ENCODE measurements at places on chromosomes 2 and 18.

GRCh38 chr18:73549236-73549635 is 598.4 kb downstream of the FBXO15 start:
- no peak for DNase-seq

- DNase-seq, result no peak
Observed at GRCh38 chr2:150043172-150043500, 444.3 kb downstream of the RND3 start.

- no peak for DNase-seq
Observed at GRCh38 chr2:150369862-150370261, 117.6 kb downstream of the RND3 start.

- DNase-seq, result no peak
Observed at GRCh38 chr18:41695441-41695840, 259.6 kb upstream of the PIK3C3 start.

GRCh38 chr2:217912098-217913024 is 90.4 kb downstream of the TNS1 start:
- no peak for DNase-seq

DNA sequence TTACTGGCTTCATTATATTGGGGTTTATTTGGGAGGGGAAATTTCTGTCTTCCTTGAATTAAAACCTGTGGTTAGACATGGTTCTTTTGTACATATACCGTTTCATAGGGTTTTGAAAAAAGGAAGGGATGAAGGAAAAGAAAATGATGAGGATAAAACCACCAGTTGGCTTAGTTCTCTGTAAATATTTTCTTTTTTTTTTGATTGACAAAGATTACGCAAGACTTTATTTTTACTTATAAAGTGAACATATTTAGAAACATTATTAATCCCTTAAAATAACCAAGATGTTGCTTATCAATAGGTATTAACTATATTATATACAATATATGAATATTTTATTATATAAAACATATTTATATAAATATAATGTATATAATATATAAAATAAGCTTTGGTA is 45.1 kb upstream of the TUBA3E start:
- DNase-seq, result no peak

GRCh38 chr2:231364961-231365810 is 30.3 kb upstream of the B3GNT7 start:
- no peak for DNase-seq

DNA sequence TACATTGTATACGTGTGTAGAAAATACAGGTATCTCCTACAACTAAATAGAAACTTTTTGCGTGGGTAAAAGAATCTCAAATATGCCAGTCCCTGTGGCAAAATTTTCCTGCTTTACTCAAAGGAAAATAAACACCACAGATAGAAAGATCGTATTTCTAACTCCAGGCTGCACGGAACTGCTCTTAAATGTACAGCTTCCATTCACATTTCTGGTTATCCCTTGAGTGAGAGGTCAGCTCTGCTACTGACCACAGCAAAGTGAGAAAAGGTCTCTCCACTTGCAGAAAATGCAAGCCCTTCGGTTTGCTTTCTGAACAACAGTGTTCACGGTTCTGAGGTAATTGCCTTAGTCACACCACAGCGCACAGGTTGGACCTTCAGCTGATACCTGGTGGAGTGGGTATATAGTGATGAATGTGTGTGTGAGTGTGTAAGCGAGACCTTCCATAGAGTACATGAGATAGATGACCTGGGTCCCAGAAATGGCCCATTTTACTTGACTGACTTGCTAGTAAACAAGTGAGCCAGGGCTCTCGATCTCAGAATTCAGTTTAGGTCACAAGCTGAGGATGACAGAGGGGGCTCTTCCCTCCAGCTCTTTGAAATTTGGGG is 52.1 kb downstream of the ALPK2 start:
- DNase-seq, result no peak

DNA sequence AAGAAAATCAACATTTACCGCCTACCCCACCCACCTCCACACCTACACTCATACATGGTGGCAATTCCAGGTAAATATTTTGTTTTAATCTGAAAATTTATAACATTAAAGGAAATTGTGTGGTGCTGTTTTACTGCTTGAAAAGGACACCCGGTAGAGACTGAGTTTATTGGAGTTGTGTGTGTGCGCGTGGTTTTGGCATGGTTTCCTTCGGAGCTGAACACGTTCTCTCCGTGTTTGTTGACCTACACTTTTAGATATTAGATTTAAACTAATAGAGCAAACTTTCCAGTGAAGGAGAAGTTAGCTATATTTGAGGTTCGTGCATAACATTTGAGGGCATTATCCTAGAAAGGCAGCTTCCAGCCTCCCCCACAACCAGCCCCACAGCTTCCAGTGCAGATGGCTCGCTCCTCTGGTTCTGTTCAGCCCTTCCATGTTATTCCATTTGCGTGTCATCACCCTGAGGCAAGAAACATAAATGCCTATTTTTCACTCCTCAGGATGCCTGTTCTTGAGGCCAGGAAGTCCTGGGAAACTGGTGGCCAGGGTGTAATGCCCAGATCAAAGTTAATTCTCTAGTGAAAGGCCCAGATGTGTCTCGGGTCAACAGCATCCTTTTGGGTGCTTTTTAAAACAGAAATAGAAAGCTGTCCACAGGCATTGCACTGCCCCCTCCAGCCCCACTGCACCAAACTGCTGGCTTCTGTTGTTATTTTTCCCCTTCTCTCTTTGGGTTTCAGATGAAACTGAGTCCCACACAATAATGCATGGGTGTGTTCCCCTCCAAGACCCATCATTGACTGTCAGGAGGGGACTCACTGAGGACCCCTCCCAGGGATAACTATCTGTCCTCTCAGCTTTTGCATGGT is 190.2 kb downstream of the SETBP1 start:
- DNase-seq, result no peak

DNA sequence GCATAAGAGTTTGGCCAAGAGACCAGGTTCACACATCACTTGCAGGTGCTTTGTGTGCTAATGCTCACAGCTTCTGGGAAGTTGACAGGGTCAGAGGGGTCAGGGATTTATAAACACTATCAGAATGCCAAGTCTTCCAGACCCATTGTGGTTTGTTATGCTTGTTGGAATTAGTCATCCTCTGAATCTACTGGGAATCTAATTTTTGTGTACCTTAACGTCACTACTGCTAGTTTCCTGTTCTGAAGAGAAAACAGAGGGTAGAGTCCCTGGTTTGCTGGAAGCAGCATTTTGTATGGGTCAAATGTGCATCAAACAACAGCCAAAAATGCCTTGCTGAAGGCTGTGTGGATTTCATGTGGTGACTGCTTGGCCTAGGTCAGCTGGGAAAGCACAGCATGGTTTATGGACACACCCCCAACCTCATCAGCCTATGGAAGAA is 33.3 kb downstream of the ANTXR1 start:
- DNase-seq, result no peak

DNA sequence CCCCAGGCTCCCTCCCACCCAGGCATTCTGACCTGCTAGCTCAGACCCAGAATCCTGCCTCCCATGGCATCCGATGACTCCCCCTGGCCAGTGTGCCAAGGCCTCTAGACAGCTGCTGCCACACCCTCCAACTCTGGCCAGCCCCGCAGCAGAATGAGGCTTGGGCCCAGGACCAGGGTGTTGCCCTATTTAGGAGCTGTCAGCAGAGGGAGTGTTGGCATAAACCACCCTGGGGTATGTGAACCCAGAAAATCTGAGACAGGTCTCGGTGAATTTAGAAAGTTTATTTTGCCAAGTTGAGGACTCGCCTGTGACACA is 134.3 kb downstream of the KLHL29 start:
- no peak for DNase-seq

DNA sequence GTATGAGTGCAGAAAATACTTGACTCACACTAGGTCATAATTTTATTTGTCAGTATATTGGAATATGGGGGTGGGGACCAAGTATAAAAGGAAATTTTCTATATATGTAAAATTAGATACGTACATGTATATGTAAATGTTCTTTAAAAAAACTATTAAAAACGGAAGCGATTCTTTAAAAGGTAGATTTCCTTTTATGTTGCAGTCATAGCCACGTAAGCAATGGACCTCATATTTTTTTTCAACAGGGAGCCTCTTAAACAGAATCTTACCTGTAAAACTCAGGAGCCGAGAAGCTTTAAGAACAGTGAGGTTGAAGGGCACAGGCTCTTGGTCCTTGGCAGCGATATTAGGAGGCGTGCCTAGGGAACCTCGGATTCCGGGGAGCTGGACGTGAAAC is 3.3 kb downstream of the RHBDD1 start:
- no peak for DNase-seq

DNA sequence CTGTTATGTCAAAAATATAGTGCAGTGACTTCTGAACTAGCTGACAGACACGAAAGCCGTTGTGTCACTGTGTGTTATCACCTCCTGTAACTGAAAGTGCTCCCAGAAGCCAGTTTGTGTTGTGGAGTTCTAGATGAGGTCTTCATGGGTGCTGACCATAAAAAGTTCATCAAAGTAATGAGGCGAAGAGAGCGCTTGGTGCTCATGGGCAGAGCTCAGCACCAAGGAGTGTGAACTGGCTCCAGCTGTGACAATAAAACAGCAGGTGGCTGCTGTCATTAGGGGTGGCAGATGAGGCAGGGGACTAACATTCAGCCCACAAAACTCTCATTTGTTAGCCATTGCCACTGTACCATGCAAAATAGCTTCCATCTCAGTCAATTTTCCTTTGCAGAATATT is 151.1 kb downstream of the ZNF407 start:
- no peak for DNase-seq

- no peak for DNase-seq
Observed at GRCh38 chr2:11160731-11161455, 5.6 kb downstream of the SLC66A3 start.

- no peak for DNase-seq
Observed at GRCh38 chr2:174711206-174711605, 53.1 kb downstream of the CHRNA1 start.

- DNase-seq, result no peak
Observed at GRCh38 chr18:50839996-50840395, 20.2 kb upstream of the MRO start.

- DNase-seq, result no peak
Observed at GRCh38 chr2:220154304-220154703, 526.9 kb downstream of the SLC4A3 start.

Measured in activated T-helper 1 cell treated with anti-CD3 and anti-CD28 coated beads, Interleukin-2, amount 50 U/mL, for 16 hours (primary cell).